Gastrocnemius medialis (tissue), 4 donors: ENCODE measurements at places on chromosomes 3 and 15. TPM values are rescaled to one million over a fixed set of nuclear protein-coding genes. Genes with fewer than 3 reads are reported as not detected.

AP3S2 gene
- total RNA-seq: 48.4 TPM

P2RY1 gene
- 1.1 TPM for total RNA-seq

GRCh38 chr3:59514865-59515482 is 465.1 kb upstream of the CFAP20DC start:
- no peaks in the 10 kb centered on the region for H3K36me3 ChIP-seq
- no peak overlapping the region for H3K27ac ChIP-seq
- no peak overlapping the region for H3K4me3 ChIP-seq
- H3K27me3 ChIP-seq: no peaks in the 10 kb centered on the region
- DNase-seq: no peak
- H3K4me1 ChIP-seq: no peaks in the 10 kb centered on the region

CEMIP gene
- not detected for total RNA-seq

- no peak overlapping the region for H3K27ac ChIP-seq
- no peaks in the 10 kb centered on the region for H3K27me3 ChIP-seq
- no peak for DNase-seq
- peaks cover 12% of the 10 kb centered on the region for H3K4me1 ChIP-seq
- no peak overlapping the region for H3K4me3 ChIP-seq
These were observed 14.4 kb downstream of the RRP9 start for GRCh38 chr3:51927061-51927977.

DNA sequence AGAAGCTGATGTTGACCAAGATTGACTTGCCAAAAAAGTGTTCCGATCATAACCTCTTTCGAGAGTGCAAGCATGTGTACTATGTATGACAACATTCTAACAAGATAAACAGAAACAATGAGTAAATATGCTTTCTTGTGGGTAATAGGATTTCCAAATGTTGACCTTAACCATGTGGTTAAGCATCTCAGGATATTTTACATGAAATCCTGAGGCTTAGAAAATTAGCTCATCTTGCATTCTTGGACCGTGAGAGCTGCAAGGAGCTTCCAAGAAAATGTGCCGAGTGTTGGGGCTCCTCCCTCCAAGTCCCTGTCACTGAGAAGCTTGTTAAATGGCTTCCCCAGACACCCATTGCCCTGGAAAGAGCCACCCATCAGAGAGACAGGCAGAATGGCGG is 50.1 kb downstream of the C3orf20 start:
- no peaks in the 10 kb centered on the region for H3K36me3 ChIP-seq
- no peak overlapping the region for H3K4me3 ChIP-seq
- DNase-seq: peak; percentile 37
- no peaks in the 10 kb centered on the region for H3K27me3 ChIP-seq

DNA sequence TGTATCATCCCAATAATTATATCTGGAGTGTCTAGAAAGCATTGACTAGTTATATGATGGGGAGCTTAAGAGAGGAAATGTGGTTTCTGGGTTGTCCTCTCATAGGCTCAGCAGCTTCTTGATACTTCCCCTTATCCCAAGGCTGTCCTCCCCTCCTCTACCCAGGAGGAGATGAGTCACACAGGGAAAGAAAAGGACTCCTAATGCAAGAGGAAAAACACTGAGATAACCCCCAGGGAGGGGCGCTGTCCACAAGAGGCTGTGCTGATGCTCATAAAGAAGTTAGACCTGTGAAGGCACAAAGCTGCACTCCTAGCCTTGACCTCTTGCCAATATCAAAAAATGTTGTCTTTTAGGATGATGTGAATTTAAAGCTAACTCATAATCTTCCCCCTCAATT is 28.8 kb upstream of the GYG1 start:
- no peaks in the 10 kb centered on the region for H3K36me3 ChIP-seq
- DNase-seq: peak; percentile 62
- H3K4me3 ChIP-seq: no peak overlapping the region
- no peak overlapping the region for H3K27ac ChIP-seq
- H3K4me1 ChIP-seq: peaks cover 11% of the 10 kb centered on the region

NME9 gene
- 0.38 TPM for total RNA-seq

DNA sequence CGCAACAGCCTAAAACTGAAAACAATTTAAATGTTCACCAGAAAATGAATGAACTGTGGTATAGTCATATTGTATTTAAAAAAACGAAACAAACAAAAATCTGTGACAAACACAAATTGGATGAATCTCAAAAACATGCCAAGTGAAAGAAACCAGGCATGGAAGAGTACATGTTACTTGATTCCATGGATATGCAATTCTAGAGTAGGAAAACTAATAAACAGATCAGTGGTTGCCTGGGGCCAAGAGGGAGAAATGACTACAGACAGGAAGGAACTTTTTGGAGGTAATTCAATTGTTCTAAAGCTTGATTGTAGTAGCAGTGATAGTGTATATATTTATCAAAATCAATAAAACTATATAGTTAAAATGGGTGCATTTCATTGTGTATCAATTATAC is 16.8 kb downstream of the UBE3A start:
- no peak overlapping the region for H3K4me3 ChIP-seq
- H3K27me3 ChIP-seq: no peaks in the 10 kb centered on the region
- DNase-seq: no peak
- peaks cover 27% of the 10 kb centered on the region for H3K4me1 ChIP-seq
- H3K27ac ChIP-seq: no peak overlapping the region

- H3K27ac ChIP-seq: no peak overlapping the region
- no peak for DNase-seq
- H3K27me3 ChIP-seq: no peaks in the 10 kb centered on the region
- no peak overlapping the region for H3K4me3 ChIP-seq
- no peaks in the 10 kb centered on the region for H3K36me3 ChIP-seq
- H3K4me1 ChIP-seq: no peaks in the 10 kb centered on the region
These were observed 77.7 kb upstream of the STAC start for GRCh38 chr3:36302626-36303025.

BRK1 gene
- total RNA-seq: 86.8 TPM

ECE2 gene
- total RNA-seq: not detected

DNA sequence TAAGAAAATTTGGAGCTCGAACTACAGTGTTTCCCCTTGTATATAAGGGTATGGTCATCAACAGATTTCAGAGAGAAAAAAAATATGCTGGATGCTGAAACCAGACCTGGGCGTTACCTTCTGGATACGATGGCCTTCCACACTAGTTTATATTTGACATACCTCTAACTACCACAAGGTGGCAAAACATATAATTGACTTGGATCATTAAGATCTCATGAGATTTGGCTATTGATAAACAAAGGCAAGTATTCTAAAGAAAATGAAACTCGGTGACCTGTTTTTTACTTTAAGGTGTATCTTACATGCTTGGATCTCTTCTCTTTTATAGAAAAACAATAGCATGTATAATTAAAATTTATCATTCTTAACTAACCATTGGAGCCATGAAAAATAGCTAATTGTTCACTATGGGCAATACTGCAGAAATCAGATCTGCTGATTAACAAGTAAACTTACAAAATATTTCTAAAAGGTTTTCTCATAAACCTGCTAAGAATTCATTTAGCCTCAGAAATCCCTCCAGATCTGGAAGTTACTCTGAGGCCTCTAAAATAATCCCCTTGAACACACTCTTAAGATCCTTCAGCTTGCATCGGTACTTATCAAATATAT is 300.6 kb upstream of the KCNH8 start:
- H3K27ac ChIP-seq: no peak overlapping the region
- no peaks in the 10 kb centered on the region for H3K4me1 ChIP-seq
- H3K36me3 ChIP-seq: no peaks in the 10 kb centered on the region
- no peak overlapping the region for H3K4me3 ChIP-seq

DNA sequence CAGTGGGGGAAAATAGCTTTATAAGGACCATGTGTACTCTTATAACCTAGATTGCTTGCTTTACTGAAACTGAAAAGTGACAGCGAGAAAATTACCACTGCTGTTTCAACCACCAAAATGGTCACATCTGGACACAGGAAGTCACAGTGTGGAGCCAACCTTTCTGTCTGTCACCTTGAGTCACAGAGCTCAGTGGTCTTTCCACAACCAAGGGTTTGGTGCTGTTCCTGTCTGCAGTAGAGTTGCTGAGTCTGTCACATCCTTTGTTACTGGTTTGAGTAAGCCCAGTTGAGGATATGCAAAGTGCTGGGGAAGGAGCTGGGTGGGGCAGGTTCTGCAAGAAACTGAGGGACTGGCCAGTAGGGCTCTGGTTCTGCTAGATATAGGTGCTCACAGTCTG is 139.1 kb upstream of the EIF1B start:
- H3K27me3 ChIP-seq: no peaks in the 10 kb centered on the region
- DNase-seq: no peak
- H3K4me1 ChIP-seq: peaks cover 11% of the 10 kb centered on the region

DNA sequence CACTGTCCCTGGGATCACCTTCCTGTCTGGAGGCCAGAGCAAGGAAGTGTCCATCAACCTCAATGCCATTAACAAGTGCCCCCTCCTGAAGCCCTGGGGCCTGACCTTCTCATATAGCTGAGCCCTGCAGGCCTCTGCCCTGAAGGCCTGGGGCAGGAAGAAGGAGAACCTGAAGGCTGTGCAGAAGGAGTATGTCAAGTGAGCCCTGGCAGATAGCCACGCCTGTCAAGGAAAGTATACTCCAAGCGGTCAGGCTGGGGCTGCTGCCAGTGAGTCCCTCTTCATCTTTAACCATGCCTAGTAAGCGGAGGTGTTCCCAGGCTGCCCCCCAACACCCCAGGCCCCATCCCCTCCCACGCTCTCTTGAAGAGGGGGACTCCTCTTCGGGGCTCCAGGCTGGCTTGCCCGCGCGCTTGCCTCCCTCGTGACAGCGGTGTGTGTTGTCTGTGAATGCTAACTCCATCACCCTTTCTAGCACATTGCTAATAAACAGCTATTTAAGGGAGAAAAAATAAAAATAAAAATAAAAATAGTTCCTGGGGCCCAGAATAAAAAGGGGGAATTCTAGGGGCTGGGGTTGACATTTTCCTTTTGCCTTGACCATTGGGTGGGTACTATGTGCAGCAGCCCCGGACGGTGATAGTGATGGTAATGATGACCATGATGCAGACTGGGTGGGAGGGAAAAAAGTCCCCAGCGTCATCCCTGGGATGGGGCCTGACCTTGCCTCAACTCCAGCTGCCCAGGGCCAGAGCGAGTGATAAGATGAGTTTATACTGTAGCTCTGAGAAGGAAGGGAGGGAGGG is 3.3 kb upstream of the ALAS1 start:
- no peaks in the 10 kb centered on the region for H3K36me3 ChIP-seq
- no peaks in the 10 kb centered on the region for H3K27me3 ChIP-seq
- no peak overlapping the region for H3K4me3 ChIP-seq
- H3K27ac ChIP-seq: no peak overlapping the region
- DNase-seq: no peak

- H3K27ac ChIP-seq: no peak overlapping the region
- no peak overlapping the region for H3K4me3 ChIP-seq
- no peaks in the 10 kb centered on the region for H3K27me3 ChIP-seq
- no peaks in the 10 kb centered on the region for H3K4me1 ChIP-seq
- H3K36me3 ChIP-seq: no peaks in the 10 kb centered on the region
These were observed 29.4 kb upstream of the RSL24D1 start for GRCh38 chr15:55226127-55226526.

GRCh38 chr15:60916032-60916678 is 312.9 kb downstream of the RORA start:
- H3K36me3 ChIP-seq: no peaks in the 10 kb centered on the region
- H3K4me1 ChIP-seq: peaks cover 35% of the 10 kb centered on the region
- H3K4me3 ChIP-seq: no peak overlapping the region
